ENCODE measurements at places on chromosomes 16 and 17. TPM values are rescaled to one million over a fixed set of nuclear protein-coding genes. Genes with fewer than 3 reads are reported as not detected.

- no peaks in the 10 kb centered on the region for H3K27me3 ChIP-seq
- H3K4me3 ChIP-seq = no peak overlapping the region
- no peaks in the 10 kb centered on the region for H3K4me1 ChIP-seq
- H3K27ac ChIP-seq = no peak overlapping the region
- no peaks in the 10 kb centered on the region for H3K36me3 ChIP-seq
- no peak for DNase-seq
Observed at GRCh38 chr16:4003166-4003565, 113.1 kb downstream of the ADCY9 start.

GRCh38 chr17:64617125-64617780 is 44.9 kb downstream of the SMURF2 start:
- H3K27ac ChIP-seq = no peak overlapping the region
- H3K4me1 ChIP-seq = peaks cover 30% of the 10 kb centered on the region
- no peak for DNase-seq
- H3K27me3 ChIP-seq = no peaks in the 10 kb centered on the region
- H3K36me3 ChIP-seq = no peaks in the 10 kb centered on the region

DNA sequence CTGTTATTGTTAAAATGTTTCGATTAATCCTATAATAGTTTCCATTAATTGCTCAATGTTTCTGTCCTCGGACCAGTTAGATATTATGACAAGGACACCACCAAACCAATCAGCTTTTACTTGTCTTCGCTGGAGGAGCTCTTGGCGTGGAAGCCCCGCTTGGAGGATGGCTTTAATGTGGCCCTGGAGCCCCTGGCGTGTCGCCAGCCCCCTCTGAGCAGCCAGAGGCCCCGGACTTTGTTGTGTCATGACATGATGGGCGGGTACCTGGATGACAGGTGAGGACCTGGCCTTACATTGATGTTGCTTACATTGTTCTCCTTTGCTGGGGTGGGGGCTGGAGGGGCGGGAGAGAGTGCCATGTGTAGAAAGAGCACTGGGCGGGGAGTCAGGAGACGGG is 3.0 kb downstream of the ENGASE start:
- peaks cover 21% of the 10 kb centered on the region for H3K36me3 ChIP-seq
- H3K27me3 ChIP-seq = no peaks in the 10 kb centered on the region
- H3K27ac ChIP-seq = no peak overlapping the region
- peaks cover 13% of the 10 kb centered on the region for H3K4me1 ChIP-seq

DNA sequence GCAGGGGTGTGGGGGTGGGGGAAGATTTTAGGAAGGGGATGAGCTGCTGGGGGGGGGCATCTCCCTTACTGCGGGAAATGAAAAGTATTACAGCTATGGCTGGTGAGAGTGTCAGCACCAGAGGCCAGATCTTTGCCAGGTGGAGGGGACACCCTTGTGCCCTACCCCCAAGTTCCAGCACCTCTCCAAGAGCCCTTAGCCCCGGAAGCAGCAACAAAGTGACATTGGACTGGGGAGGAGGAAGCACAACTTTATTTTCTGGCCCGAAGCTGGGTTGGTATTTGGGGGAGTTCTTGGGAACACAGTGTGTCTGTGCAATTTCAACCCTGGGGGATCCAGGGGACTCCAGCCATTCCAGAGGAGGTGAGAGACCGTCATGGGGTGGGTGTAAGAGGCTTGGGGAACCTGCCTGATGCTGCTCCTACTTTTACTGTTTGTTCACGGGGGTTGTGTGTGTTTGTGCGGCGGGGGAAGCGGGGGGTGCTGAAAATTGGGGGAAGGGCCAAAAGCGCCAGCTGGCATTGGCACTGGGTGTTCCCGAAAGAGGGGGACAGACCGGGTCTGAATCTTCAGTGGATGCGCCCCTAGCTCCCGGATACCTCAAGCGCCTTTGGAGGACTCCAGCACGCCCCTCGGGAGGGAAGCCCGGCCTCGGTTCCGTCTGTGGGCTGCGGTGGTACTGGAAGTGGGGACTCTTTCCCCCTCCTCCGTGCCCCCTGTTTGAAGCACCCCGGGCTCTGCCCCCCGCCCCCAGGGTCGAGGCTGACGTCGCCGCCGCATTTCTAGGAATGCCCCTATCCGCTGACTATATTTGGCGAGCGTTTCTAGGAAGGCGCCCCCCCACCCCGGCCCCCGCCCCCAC is 230.3 kb downstream of the MRTFB start:
- H3K27me3 ChIP-seq = peaks cover 9% of the 10 kb centered on the region
- H3K36me3 ChIP-seq = no peaks in the 10 kb centered on the region
- peak overlapping the region; percentile 81 for H3K27ac ChIP-seq
- H3K4me1 ChIP-seq = peaks cover 15% of the 10 kb centered on the region

DNA sequence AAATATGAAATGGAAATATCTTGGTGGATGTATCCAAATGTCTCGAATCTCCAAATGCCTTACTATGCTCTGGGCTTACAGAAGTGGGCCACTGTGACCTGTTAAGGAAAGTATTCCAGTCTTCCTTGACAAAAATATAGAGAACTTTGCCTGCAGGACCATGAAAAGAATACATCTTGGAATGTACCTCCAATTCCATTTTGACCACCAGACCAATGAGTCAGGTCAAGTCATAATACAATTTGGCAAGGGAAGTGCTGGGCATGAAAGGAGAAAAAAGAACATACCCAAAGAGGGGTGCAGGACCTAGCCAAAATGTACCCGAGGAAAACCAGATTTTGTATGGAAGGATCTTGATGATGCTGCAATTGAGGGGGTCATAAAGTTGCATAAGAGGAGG is 1153.7 kb upstream of the GOT2 start:
- no peaks in the 10 kb centered on the region for H3K27me3 ChIP-seq
- H3K27ac ChIP-seq = no peak overlapping the region
- no peaks in the 10 kb centered on the region for H3K36me3 ChIP-seq
- no peak for DNase-seq
- H3K4me1 ChIP-seq = no peaks in the 10 kb centered on the region
- H3K4me3 ChIP-seq = no peak overlapping the region

- DNase-seq = no peak
- H3K4me1 ChIP-seq = no peaks in the 10 kb centered on the region
- no peaks in the 10 kb centered on the region for H3K27me3 ChIP-seq
- no peak overlapping the region for H3K27ac ChIP-seq
- H3K36me3 ChIP-seq = no peaks in the 10 kb centered on the region
Observed at GRCh38 chr16:5006348-5007193, 27.2 kb downstream of the NAGPA start.

- no peaks in the 10 kb centered on the region for H3K36me3 ChIP-seq
- no peak overlapping the region for H3K4me3 ChIP-seq
- no peaks in the 10 kb centered on the region for H3K27me3 ChIP-seq
- H3K27ac ChIP-seq = no peak overlapping the region
- DNase-seq = no peak
- H3K4me1 ChIP-seq = peaks cover 12% of the 10 kb centered on the region
Observed at GRCh38 chr17:32114536-32114935, 27.8 kb upstream of the RHOT1 start.

The TPSD1 gene
- total RNA-seq = 5.9 TPM

The KCNH4 gene
- 0.09 TPM for total RNA-seq

The DBNDD1 gene
- total RNA-seq = 5.8 TPM

The TNK1 gene
- 11.6 TPM for total RNA-seq

The SUZ12 gene
- 20.7 TPM for total RNA-seq

Measured in esophagus squamous epithelium (tissue), 5 donors.